Activated T-helper 1 cell treated with anti-CD3 and anti-CD28 coated beads, Interleukin-12 subunit alpha, Interleukin-12 subunit beta, Interleukin-2, Interleukin-4 antibody, amounts not matched to agents 30 ng/mL and 10 ng/mL and 1 ng/mL, durations not matched to agents 14 hours and 24 hours and 36 hours (primary cell): ENCODE measurements at places on chromosomes 12 and 14. TPM values are rescaled to one million over a fixed set of nuclear protein-coding genes. Genes with fewer than 3 reads are reported as not detected.

GRCh38 chr12:27243804-27244688 is at the start of gene STK38L:
STK38L (plus strand) TSS chr12:27244286; CDS start chr12:27297721, 53,435 bp downstream.
- peaks cover 11% of the 10 kb centered on the region for H3K36me3 ChIP-seq
- no peaks in the 10 kb centered on the region for H3K27me3 ChIP-seq
- peak within 1 kb of the TSS; percentile 100 for H3K4me3 ChIP-seq

GRCh38 chr12:51836827-51837173 is 11.7 kb downstream of the FIGNL2 start:
- no peak for DNase-seq
- H3K27me3 ChIP-seq, result peaks cover 32% of the 10 kb centered on the region
- peaks cover 15% of the 10 kb centered on the region for H3K4me1 ChIP-seq

DNA sequence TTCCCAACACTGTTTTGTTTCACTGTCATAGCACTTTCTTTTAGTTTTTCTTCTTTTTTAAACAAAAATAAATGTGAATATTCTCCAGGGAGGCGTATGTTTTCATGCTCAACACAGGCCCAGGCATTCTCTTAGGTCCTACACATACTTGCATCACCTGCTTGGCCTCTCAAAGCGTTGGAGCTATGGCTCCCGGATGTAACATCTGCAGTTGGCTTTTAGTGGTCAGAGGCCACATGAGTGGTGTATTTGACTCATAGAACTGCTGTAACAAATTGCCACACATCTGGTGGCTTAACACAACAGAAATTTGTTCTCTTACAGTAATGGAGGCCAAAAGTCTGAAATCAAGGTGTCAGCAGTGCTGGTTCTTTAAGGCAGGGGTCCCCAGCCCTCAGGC is 44.6 kb upstream of the VRK1 start:
- H3K27me3 ChIP-seq, result peaks cover 6% of the 10 kb centered on the region
- DNase-seq, result no peak
- no peaks in the 10 kb centered on the region for H3K36me3 ChIP-seq

- no peak overlapping the region for H3K4me3 ChIP-seq
- DNase-seq, result no peak
- no peak overlapping the region for H3K27ac ChIP-seq
- peaks cover 7% of the 10 kb centered on the region for H3K27me3 ChIP-seq
- no peaks in the 10 kb centered on the region for H3K4me1 ChIP-seq
Observed at GRCh38 chr14:36556811-36557433, 25.5 kb downstream of the NKX2-8 start.

PPP4R4 gene
- total RNA-seq, result 2.2 and 2.4 TPM in 2 replicates

PZP gene
- not detected in 2 replicates for total RNA-seq
